Fibroblast of the aortic adventitia (primary cell): ENCODE measurements at places on chromosomes 12 and 14.

DNA sequence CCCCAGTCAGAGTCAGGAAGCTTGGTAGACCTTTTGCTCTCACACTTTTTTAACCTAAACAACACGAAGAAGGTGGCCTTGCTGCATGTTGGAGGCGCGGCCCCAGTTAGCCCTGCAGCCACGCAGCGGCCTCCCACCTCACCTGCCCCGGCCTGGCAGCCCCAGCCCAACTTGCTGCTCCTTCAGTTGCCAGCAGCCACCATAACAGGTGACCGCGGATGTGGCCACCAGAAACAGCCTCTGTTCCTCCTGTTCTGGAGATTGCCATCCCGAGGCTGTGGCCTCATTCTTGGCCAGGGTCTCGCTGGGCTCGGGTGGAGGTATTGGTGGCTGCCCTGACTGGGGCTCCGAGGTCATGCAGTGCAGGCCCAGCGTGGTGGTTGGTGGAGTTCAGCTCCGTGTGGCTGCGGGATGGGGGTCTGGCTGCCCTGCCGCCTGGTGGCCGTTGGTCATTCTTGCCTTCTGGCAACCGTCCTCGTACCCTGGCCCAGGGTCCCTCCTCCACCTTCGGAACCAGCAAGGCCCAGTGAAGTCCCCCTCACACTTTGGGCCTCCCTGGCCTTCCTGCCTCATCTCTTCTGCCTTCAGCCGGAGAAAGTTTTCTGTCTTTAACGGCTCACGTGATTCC lies 20.7 kb upstream of the TEX22 start:
- DNase-seq, result no peak

- no peak for DNase-seq
Observed at GRCh38 chr14:97441740-97442362, 644.7 kb downstream of the VRK1 start.

DNA sequence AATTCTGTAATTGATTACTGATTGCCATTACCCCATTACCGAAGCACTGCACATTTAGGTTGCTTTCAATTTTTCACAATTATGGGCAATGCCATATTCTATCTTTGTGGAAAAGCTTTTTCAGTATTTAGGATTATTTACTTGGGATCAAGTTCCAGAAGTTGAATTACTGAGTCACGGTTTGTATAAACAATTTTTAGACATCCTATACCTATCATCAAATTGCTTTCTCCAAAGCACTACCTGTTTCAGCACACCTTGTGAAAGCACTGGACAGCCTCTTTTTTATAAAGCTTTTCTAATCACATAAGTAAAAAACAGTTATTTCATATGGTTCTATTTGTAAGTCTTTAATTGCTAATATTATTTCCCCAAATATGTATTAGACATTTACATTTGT lies 221.5 kb upstream of the CAND1 start:
- DNase-seq, result no peak

DNA sequence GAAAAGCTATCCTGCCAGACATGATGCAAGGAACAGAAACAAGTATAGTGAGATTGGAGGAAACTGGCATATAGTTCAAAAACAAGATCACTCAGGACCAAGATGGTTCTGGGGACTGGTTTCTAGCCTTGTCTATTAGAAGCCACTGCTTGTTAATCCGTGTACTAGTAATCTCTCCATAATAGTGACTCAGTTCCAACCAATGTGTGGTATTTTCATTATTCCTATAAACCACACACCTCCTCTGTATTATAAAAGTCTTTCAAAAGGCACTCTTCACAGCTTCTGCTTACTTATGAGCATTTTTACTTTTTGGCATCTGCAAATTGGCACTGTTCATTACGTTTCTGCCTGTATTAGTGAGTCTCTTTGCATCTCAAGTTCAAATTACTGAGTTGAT lies 140.3 kb downstream of the SLC6A15 start:
- DNase-seq, result peak; percentile 11

DNA sequence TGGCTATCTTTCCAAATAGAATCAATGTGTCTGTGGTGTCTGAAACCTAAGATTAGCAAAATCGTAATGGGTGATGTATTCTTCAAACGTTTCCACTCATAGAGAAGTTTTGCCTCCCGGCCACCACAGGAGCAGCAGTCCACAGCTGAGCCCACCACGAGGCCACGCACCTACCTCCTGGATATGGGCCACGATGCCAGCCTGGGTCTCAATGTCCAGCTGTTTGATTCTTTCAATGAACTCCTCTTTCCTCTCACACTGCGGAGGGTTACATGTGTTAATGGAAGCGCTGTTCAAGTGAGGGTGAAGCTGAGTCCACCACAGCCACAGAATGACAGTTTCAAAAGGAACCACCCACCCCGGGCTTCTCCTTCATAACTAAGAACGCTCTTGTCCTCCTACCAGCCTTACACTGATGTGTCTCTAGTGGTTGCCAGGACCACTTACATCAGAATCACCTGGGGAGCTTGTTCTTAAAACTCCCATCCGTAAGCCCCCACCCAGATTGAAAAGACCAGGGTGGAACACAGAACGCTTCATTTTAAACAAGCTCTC lies 75.3 kb downstream of the CCDC88C start:
- DNase-seq, result no peak

GRCh38 chr14:94761348-94761996 lies 8.4 kb downstream of the GSC start:
- no peak for DNase-seq

- no peak for DNase-seq
Observed at GRCh38 chr14:71324767-71325272, 417.6 kb downstream of the PCNX1 start.

DNA sequence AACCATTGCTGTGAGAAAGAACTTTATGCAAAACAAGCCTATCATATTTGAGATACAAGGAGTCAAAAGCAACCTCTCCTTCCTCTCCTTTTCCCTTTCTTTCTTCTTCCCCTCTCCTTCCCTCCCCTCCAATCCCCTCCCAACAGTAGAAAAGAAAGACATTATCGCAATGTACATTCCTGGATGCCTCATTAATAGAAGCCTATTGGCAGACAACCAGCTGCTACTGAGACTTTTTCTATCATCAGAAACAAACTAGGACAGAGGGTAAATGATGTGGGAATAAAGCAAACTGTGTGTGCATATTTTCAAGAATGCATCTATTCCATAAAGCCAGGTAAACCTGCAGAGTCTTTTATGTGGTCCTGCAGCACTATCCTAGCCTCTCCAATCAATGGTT lies 237.2 kb downstream of the ITPR2 start:
- no peak for DNase-seq

DNA sequence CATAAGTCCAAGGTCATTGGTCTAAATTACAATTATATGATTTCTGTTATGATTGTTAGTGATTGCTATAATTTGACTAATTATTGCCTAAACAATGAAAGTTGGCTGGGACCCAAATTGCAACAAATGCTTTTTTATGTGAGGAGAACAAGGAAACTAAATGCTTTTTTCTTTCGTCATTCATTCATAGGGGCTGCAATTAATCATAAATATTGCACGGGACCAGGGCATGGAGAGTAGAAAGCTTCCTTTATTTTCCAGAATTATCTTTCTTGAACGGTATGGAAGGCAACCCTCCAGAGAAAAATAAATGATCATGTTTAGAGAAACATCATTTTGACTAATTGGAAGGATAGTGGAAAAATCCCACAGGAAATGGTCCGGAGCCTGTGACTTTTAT lies 32.6 kb upstream of the ARHGAP5 start:
- DNase-seq, result no peak

- peak; percentile 30 for DNase-seq
Observed at GRCh38 chr14:41498959-41499358, 107.7 kb upstream of the LRFN5 start.
